Stimulated activated naive CD4-positive, alpha-beta T cell (primary cell): ENCODE measurements at places on chromosomes 16 and 17.

DNA sequence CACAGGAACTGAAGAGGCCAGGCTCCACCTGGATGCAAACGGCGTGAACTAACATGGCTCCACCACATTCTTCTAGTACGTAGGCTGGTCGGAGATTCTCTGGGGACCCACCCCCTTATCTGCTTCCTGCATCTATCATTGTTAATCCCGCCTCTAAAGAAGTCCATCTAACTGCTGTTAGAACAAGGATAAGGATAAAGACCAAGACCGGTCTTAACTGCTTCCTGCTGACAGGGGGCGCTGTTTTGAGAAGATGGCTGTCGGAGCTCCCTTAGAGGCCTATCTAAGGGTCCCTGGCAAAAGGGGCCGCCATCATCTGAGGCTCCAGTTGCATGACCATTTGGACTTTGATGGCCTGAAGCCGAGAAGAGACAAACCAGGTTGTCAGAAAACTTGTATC, 25.8 kb upstream of the TNFSF12 start:
- DNase-seq, result peak; percentile 47

DNA sequence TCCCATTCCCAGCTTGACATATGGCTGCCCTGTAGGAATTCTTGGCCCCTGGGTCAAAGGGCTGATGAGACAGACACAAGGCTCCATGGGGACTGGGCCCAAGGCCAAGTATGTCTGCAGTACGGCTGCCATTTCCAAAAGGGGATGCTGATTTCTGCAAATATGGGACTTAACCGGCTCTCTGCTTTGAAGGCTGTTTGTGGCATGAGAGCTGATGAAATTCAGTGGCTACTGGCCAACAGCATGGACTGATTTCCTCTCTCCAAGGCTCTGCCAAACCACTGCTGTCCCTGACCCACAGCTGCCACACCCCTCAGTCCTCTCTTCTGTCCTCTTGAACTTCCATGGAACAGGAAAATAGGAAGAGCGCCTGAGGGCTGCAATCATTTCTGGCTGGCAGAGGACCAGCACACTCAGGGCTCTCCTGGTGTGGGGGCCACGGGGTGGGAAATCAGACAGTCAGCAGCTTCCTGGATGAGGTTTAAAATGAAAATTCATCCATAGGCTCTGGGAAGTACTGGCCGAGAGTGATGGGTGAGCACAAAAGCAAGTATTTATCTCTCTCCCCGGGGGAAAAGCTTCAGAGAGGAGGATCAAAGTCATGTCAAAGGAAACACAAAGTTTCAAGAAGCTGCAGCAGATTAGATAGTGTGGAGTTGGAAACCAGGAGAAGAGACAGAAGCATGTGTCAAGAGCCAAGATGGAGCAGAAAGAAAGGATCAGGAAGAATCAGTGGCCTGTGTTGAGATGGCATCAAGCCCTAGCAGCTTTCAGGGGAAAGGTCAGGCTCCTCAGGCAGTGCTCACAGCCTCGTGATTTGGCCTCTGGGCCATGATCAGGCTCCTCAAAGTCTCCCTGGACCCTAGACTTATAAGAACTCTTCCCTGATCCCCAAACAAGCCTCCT, 64.1 kb upstream of the SREBF1 start:
- DNase-seq, result no peak

GRCh38 chr16:46714797-46715591, 25.5 kb downstream of the ORC6 start:
- DNase-seq, result no peak

DNA sequence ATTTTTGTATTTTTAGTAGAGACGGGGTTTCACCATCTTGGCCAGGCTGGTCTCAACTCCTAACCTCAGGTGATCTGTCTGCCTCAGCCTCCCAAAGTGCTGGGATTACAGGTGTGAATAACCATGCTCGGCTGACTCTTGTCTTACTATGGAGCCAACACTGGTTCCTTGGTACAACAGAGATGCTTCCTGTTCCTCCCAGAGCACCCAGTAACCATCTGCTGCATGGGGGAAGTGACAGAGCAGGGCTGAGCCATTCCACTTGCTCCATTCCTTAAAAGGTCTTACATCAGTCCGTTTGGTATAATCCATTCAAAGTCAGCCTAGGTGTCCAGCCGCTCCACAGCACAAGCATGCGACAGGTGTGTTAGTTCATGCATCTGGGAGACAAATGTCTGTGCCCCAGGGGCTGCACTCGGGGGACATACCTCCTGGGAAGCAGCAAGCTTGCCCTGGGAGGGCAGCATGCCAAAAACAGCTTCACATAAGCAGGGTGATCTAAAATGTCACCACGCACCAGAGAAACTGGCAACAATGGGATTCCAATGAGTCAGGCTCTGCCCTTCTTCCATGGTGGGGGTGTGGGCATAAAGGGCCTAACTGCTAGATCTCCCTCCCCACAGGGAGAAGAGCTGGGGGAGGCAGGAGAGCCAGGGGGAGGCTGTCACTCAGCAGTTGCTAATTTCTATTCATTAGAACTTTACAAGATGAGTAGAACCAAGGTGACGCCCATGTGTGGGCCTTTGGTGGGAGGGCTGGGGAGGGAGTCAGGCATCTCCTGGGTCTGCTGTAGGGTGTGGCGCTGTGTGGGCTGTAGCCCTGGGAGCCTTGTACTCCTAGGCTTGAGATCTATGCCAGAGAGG, 35.5 kb downstream of the PIPOX start:
- no peak for DNase-seq

GRCh38 chr16:84603140-84603816, 14.6 kb downstream of the COTL1 start:
- no peak for DNase-seq

GRCh38 chr16:4402439-4403132, 13.8 kb downstream of the CORO7 start:
- peak; percentile 55 for DNase-seq

DNA sequence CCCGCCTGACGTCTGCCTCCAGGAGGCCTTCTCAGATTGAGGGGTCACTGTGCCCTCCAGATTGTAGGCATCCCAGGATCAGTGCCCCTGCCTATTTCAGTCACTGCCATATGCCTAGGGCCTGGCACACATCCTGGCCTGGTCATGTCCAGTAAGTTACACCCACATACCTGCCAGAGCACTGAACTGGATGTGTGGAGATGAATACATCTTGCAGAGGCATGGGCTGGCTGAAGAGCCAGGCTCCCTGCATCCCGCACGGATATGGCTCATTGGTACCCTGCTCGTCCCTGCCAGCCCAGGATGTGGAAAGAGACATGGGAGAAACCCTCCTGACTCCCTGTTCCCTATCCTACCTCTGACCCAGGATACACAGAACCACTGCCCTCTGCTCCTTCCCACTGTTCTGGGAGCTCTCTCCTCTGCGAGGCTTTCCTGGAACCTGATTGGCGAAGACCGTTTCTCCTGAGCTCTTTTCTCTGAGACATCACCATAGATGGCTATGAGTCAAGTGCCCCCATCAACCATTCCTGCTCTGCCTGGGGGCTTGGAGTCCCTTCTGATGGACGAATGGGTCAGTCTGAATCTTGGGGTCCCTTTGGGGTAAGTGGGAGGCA, 40.0 kb upstream of the TAC4 start:
- no peak for DNase-seq
